ACHN (cell line): ENCODE measurements at places on chromosomes 3 and 15.

GRCh38 chr15:79474252-79474651 is 42.1 kb downstream of the MINAR1 start:
- no peak for DNase-seq

- no peak for DNase-seq
Measured at GRCh38 chr3:59424268-59425010, 374.6 kb upstream of the CFAP20DC start.

DNA sequence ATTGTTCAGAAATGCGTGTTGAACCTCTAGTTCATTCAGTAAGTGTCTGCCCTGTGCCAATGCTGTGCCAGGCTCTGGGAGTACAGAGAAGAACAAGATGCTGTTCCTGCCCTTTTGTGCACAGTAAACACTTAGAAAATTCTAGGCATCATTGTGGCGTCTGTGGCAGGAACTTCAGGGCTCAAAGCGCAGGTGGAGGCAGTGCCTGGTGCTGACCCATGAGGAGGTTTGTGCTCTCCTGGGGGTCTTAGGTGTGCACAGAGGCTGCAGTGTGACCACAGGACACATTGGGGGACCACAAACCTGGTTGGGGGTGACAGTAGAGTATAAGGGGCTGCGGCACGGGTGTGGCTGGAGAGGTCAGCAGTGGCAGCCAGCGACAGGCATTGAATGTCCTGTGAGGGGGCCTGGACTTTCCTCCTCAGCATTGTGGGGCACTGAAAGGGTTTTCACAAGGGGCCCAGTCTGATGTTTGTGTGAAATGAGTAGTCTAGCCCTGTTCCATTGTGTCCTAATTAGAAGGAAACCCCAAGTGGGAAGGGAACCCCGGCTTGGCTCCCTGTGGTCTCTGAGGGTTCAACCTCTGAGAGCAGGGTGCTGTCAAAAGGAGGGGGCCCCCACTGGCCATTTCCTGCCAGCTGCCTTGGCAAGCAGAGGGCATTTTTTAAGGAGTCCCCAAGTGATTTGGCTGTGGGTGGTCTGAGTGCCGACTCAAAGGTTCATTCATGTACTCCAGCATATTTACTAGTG is 20.9 kb downstream of the MRAS start:
- no peak for DNase-seq

DNA sequence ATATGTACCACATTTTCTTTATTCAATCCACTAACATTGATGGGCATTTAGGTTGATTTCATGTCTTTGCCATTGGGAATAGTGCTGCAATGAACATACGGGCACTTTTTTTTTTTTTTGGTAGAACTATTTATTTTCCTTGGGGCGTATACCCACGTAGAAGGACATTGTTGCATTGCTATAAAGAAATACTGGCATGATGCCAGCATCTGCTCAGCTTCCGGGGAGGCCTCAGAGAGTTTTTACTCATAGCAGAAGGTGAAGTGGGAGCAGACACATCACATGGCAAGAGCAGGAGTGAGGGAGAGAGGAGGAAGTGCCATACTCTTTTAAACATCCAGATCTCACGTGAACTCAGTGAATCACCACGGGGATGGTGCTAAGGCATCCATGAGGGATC is 197.0 kb downstream of the SQOR start:
- no peak for DNase-seq

DNA sequence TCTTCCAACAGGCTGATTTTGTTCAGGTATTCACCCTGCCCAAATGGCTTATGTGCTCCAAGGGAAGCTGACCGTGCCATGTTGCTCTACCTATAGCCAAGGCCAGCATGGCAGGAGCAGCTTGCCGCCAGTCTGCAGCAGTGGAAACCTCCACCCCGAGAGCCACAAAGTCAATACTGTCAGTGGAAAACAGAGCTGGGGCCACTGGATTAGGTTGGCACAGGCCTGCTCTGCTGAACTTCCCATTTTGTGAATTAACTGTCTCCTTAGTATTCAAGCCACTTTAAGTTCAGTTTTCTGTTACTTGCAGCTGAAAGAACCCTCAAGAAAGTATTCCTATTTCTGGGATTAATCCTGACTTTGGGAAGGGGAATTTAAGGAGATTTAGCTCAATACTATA is 63.8 kb upstream of the XCR1 start:
- DNase-seq: no peak

GRCh38 chr3:193620650-193621049 is 27.6 kb downstream of the OPA1 start:
- DNase-seq: peak; percentile 3

DNA sequence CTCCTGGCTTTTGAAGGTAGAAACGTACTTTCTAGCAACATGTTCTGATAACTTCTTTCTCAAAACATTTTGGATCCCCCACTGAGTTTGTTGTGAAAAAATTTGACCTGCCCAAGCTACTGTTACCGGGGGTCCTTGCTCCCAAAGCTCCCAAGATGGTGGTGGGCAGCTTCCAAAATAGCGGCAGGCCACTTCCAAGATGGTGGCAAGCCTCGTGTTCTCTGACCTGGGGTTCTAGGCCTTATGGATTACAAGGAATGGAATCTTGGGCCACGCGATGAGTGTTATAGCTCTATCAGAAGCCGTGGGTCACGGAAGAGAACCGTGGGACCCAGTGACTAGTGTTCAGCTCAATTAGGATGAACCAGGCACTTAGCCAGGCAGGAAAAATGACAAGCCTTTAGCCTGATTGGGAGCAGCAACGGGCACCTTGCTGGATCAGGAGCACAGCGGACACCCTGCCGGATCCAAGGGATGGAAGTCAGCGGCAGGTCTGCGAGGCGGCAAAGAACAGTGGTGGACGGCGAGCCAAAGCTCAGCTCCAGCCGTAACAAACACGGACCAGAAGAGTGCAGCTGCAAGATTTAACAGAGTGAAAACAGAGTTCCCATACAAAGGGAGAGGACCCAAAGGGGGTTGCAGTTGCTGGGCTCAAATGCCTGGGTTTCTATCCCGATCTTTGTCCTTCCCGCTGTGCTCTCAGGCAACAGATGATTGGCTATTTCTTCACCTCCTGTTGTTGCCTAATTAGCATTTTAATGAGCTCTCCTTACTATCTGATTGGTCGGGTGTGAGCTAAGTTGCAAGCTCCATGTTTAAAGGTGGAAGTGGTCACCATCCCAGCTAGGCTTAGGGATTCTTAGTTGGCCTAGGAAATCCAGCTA is 133.3 kb downstream of the WDR72 start:
- no peak for DNase-seq

DNA sequence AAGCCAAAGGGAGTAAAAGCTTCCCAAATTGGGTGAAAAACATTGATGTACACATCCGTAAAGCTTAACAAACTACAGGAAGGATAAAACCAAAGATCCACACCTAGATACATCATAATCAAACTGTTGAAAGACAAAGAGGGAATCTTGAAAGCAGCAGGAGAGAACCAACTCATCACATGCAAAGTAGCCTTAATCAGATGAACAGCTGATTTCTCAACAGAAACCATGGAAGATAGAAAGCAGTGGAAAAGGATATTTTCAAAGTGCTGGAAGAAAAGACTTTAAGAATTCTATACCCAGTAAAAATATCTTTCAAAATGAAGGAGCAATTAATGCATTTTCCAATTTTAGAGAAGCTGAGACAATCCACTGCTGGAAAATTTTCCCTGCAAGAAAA is 36.8 kb downstream of the CHRNA7 start:
- DNase-seq: no peak

DNA sequence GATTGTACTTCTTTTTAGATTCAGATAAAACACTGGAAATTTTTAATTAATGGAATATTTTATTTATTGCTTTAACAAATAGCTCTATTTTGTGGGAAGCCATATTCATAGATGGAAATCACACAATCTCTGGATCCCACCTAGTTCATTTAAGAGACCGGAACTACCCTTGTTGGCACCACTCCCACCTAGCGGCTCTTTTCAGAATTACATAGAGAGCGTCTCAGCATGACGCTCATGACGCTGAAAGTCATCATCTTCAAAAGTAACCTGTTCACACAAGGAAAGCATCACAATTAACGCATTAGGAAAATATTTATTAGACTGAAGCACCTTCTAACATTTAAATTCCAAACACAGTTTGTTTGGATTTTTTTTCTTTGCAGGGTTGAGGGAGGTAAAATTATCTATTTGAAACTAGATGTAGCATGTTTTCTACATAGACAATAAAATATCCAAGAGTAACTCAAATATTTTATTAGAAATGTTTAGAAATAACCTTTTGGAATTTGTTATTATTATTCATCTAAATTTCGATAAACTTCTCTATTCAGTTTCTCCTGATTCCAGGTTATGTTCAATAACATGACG is 214.9 kb upstream of the ARRDC4 start:
- peak; percentile 25 for DNase-seq

- no peak for DNase-seq
Measured at GRCh38 chr3:10196389-10197052, 31.8 kb downstream of the IRAK2 start.

- no peak for DNase-seq
Measured at GRCh38 chr3:13748276-13748879, 131.5 kb downstream of the WNT7A start.

- no peak for DNase-seq
Measured at GRCh38 chr3:126960604-126960995, 22.3 kb upstream of the PLXNA1 start.

DNA sequence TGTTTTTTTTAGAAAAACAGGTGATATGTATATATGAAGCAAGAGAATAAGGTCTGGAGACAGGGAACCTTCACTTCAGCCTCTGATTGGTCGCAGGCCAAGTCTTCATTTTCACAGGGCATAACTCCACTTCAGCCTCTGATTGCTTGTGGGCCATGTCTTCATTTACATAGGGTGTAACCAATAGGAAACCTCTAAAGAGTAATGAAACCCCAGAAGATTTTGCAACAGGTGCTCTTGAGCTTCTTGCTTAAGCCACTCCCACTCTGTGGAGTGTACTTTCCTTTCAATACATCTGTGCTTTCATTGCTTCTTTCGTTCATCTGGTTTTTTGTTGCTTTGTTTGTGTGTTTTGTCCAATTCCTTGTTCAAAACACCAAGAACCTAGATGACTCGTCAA is 22.6 kb upstream of the SCG3 start:
- DNase-seq: no peak

DNA sequence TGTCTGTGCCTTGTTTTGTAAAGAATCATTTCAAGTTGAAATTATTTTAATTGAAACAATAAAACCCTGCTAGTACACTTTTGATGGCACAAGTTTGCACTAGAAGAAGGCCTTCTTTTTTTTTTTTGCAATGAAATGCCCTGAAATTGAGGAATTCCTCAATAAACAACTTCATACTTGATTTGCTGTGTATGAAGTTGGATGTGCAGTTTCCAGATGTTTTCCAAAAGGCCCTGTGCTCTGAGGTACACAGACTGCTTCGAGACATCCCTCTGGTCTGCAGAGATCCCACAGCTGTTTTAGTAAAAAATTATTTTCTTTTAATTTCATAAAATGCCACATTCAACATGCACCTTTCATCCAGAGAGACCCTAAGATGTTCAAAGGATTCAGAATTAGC is 48.9 kb downstream of the HES1 start:
- DNase-seq: no peak

GRCh38 chr15:38671675-38672254 is 107.2 kb upstream of the RASGRP1 start:
- no peak for DNase-seq

DNA sequence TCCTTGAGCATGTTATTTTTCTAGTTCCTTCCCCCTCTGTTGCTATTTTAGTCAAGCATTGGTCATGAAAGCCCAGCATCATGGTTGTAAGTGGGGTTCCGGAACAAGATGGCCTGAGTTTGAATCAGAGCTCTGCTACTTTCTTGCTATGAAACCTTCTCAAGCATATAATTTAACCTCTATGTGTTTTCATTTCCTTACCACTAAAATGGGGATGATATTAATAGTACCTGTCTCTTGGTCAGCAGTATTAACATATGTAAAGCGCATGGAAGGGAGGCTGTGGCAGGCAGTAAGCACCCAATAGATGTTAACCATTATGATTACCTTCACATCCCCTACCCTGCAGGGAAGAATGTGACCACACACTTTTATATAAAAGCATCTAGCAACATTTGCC is 14.3 kb upstream of the SPRED1 start:
- no peak for DNase-seq

- peak; percentile 36 for DNase-seq
Measured at GRCh38 chr15:89654847-89655805, at the start of gene KIF7. KIF7 (minus strand) TSS chr15:89655467; CDS start chr15:89652930, 2,537 bp downstream.

DNA sequence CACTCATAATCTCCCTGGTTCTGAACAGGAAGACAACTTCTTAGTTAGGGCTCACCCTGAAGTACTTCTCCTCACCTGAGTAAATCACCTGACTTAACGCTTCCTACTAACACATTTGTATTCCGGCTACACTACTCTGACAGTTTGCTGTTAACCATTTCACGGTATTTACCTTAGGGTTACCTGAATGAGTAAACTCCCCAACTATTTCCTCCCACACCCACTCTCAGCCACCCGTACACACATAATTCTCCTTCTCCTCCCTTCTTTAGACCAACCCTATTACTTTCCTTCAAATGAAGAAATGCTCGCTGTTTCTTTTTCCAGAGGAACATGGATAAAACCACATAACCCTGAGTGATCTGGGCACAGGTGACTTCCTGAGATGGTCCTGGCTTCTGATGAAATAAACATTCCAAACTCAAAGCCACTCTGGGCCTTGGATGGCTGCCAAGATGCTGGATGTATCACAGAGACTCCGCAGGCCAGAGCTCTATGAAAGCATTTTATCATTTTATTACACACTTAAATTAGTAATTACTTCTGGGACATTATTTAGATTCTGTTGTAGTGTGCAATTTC is 183.6 kb upstream of the ATP11B start:
- DNase-seq: no peak

GRCh38 chr3:7733933-7734332 is 767.7 kb upstream of the LMCD1 start:
- no peak for DNase-seq

DNA sequence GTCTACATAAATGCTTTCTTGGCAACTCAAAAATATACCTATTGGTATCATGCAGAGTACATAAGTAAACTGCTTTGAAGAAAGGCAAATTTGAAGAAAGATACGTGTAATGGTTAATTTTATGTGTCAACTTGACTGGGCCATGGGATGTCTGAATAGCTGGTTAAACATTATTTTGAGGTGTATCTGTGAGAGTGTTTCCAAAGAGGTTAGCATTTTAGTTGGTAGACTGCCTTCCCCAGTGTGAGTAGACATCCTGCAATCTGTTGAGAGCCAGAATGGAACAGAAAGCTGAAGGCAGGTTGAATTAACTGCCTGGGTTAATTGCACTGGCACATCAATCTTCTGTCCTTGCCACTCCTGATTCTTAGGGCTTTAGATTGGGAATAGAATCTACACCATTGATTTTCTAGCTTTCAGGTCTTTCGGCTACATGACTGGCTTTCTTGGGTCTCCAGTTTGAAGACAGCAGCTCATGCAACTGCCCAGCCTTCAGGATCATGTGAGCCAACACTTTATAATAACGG is 98.3 kb downstream of the CMSS1 start:
- DNase-seq: no peak

DNA sequence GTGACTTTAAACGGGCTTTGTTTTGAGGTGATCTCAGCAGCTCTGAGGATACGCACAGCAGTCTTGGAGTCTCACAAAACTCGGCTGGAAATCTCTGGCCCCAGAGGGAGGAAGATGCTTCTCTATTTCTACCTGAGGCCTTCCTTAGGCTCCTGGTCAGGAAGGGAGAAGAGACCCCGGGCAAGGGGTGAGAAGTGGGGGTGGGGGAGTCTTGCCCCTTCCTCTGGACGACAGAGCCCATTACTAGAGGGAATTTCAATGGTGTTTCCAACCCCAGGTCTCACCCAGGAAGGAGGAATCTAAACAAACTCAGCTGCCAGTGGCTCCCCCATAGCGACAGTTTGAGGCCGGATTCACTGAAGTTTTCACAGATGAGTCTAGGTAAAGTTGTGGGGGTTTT is 37.4 kb upstream of the PCSK6 start:
- DNase-seq: no peak

GRCh38 chr15:78139578-78139977 is 8.3 kb upstream of the CIB2 start:
- DNase-seq: no peak
